ENCODE measurements at places on chromosomes 2 and 18.

- no peak for DNase-seq
Measured at GRCh38 chr2:88350331-88351248, 101.9 kb downstream of the FOXI3 start.

DNA sequence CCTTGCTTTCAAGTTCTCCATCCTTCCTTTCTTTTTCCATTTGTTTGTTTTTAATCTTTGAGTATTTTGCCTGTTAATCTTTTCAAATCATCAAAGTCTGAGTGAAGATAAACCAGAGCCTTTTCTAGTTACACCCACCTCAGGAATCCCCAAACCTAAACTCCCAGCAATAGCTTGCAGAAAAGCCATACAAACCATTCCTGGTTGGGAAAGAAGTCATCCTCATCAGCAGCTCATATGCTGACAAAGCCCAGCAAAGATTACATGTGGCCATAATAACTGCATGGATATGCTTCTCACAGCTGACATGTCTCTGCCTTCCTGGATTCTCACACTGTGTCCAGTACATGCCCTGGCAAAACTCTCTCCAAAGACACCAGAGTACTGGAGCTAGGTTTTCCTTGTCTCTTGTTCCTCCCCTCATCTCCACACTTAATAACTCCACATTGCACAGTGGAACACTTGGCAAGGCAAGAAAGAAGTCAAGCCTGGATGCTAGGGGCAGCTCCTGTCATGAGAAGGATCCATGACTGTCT is 126.4 kb upstream of the TLK1 start:
- DNase-seq = no peak

GRCh38 chr2:1153920-1154319 is 203.3 kb downstream of the SNTG2 start:
- no peak for DNase-seq

DNA sequence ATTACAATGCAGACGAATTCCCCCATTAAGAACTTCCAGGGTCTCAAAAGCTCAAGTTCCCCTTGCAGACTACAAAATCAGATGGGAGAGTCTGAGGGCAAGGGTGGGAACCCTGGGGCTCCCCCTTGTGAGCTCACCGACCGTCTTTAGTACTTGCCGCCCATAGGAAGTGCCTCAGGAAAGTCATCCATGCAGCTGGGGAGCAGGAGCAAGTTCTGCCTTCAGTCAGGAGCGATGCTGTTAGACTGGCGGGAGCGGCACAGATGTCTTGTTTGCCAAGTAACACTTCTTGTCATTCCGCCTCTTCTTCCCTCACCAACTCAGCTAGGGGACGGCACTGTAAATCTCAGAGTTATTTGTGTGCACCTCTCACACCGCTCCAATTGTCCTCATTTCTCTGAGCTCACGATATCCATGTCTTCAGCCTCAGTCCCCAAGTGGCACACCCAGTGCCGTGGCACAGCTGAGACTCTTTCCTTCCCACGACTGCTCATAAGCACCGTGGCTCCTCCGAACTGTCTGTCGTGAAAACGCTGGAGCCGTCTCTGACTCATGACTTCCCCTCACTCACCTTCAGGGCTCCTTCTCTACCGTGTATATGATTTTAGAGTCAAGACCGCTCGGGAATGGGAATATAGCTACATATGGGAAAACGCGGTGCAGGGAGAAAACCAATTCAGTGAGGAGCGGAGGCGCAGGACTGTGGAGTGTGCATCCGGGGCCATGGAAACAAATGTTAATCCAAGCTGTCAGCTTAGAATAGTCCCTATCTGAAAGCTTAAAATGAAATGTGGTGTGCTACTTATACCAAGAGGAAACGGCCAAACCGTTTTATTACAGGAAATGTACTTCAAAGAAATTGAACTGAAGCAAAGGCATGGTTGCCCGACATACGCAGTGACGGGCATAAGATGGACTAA is 34.0 kb downstream of the UXS1 start:
- DNase-seq = no peak

DNA sequence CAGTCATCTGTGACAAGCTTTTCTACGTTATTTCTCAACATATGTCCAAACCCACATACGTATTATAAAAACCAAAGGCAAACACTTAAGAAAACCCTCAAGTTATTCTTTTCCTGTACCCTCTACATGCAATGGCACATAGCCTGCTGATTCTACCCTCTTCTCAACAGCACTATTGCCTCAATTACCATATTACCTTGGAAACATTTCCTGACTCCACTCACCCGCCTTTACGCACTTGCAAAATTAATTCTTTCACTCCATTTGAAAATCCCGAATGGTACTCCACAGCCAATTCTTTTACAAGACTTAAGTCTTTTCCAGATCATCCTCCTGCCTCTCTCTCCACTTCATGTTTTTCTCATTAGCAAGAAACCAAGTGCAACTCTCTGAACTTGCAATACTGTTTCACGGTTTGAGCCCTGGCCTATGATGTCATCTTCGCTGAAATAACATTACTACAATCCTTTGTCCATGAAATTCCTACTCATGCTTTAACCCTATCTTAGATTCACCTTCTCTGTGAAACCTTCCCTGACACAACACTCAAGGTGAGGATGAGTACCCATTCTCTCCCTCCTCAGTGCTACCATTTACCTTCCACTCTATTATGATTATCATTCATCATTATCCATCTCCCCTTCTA is 29.0 kb downstream of the SESTD1 start:
- DNase-seq = no peak

DNA sequence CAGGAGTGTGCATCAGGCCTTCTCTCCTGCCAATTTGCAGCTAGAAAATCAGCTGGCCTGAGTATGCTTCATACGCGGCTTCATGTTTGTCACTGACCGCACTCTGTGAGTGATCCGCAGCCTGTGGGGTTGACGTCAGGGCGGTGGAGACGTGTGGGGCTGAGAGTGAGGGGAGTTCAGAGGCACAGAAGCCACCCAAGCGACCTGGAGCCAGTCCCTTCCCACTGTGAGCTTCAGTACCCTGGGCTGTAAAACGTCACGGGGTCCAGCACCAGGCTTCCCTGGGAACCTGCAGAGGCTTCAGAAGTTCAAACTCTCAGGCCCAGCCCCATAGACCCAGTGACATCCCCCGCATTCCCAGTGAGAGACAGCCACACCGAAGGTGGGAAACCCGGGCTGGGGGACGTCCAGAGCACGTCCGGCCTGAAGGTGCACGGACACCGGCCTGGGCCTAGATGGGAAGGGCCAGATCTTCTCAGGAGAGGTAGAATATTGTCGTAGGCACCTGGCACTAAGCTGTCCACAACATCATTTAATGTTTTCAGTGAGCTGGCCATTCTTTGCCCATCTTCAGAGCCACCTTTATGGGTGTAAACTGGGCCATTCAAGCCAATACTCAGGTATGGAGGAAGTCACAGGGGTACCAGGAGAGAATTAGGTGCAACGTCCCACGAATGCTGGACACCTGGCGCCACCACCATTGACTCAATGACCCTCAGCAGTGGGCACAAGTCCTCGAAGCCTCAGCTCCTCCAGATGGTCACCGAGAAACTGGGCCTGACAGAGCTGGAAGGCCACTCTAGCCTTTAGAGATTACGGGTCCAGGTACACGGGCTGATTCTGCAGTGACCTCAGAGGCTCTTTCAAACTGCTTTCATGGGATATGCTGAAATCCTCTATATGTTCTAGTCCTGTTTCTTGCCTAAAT is 235.6 kb upstream of the MYT1L start:
- no peak for DNase-seq

- no peak for DNase-seq
Measured at GRCh38 chr2:215119847-215120246, 18.6 kb downstream of the ABCA12 start.

DNA sequence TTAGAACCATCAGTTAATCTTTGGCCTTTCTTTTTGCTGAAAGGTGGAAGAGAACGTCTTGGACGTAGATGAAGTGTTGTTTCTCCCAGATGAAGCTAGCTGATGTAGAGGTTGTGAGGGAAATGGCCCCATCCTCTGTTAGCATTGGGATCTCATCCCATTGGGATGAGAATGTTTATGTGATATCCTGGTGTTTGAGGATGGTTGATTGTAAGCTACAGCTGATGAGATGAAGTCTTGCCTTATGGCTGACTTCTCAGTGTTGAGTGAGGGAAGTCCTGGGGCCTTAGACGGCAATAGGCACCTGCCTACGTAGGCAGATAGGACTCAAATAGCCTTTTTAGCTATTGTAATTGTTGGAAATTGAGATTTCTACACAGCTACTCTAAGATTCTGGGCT is 211.3 kb downstream of the MYCN start:
- DNase-seq = no peak

- DNase-seq = no peak
Measured at GRCh38 chr2:165911231-165911630, 42.3 kb downstream of the TTC21B start.

DNA sequence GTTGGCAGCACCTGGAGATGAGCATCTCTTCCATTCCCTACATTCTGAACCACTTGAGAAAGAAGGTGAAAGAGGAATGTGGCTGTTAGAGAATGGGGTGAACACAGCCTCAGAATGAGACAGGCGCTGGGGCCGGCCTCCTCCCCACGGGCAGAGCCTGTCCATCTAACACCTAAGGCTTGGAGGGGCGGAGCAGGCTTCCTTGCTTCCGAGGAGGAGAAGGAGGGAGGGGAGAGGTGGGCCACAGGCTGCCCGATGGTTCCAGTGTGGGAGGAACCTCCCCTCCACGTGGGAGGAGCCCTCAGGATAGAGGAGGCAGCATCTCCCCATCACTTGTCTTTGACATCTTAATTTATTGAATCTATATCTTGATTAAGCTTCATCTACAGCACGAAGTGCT is 68.6 kb downstream of the CIB4 start:
- DNase-seq = no peak

DNA sequence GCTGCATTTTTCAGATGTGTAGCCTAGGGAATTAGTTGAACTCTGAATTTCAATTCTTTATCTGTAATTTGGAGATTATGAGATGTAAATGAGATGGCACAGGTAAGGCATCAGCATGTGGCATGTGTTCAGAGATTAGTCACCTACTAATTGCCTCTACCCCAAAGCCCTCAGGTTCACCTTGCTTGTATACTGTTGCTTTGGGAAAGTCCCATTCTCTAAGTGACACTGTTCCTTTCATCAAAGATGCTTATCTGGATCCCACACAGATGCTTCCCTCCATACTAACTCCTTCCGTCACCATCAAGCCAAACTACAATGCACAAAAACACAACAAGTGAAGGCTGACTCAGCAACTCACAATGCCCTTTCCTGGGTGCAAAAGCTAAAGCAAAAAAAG is 143.7 kb downstream of the LRATD1 start:
- no peak for DNase-seq

GRCh38 chr2:43887176-43887575 is 48.4 kb downstream of the ABCG8 start:
- DNase-seq = no peak

DNA sequence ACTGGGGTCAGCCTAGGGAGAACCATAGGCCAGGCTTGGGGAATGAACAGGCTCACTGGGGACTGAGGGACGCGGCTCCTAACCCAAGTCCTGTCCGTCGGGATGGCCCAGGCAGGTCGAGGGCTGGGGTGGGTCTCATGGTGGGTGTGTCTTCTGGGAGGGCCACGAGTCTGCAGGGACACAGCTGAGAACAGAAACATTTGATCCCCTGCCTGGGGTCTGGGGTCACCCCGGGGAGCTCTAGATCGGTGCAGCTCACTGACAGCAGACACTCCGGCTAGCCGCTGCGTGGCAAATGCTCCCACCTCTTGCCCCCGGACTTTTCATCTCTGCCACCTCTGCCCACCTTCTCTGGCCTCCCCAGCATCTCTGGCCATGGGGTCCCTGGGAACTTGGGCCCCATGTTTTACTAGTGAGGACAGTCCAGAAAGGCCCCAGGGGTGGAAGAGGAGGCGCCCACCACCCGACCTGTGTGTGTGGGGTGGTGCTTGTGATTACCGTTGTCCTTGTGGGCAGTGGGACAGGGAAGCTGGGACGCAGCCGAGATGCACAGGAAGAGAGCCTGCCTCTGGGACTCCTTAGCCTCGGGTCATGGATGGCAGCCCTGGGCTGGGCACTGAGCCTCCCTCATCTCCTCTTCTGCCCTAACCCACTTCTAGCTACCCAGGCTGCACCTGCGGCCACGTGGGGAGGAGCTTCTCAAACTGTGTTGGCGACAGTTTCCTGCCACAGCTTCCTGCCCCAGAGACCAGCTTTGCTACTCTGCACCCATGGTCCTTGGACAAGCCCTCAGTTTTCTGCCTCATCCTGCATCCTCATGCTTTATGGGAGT is 4.9 kb downstream of the ZAP70 start:
- peak; percentile 21 for DNase-seq

DNA sequence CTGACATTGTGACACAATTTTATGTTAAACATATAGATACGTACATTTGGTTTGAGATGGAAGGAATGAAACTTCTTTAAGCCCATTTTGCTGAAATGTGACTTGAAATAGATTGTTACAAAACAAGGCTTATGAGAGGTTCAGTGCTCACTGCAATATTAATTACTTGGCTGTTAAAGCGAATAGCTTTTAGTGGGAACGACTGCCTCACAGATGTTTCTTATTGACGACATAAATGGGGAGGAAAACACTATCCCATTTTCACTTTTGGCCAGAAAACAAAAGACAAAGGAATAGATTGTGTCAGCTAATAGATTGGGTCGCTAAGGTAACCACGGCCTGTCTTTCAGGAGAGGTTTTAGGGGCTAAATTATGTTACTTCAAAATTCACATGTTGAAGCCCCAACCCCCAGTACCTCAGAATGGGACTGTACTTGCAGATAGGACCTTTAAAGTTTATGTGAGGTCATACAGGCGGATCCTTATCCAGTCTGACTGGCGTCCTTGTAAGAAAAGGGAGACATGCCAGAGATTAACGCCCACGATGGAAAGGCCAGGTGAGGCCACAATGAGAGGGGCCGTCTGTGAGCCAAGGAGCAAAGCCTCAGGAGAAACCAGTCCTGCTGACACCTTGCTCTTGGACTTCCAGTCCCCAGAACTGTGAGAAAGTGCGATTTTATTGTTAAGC is 10.8 kb downstream of the INPP1 start:
- no peak for DNase-seq

DNA sequence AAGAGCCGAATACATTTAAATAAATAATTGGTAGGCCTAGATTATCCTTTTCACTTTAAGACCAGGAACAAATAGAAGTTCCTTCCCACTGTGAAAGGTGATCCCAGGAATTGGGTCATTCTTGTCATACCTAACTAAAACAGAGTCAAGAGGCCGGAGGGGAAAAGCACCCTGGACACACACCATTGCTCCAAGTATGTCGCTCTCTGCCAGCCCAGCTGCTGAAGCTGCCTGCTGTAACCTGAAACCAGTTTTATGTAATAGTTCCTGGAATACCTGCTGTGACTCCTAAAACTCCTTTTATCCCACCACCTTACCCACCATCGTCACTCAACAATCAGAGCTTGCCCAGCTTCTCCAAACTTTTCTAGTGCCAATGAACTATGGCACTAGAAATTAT is 217.1 kb downstream of the PTPRM start:
- no peak for DNase-seq

DNA sequence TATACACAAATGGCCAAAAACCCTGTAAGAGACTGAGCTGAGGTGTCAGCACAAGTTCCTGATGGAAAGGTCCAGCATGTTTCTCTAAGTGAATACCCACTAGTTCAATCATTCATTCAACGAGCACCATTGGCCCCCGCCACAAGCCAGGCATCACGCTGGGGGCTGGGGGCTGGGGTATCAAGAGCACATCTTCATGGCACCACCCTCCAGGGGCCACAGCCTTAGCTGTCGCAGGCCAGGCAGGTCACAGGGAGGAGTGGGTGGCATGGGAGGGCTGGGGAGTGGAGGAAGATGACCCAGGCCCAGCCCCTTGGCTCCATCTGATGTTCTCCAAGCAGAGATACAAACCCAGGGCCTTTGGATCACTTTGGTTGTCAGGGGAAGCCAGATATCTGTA is 97.9 kb downstream of the ACKR3 start:
- no peak for DNase-seq

- DNase-seq = no peak
Measured at GRCh38 chr18:54023471-54023870, 201.0 kb downstream of the MBD2 start.

- DNase-seq = no peak
Measured at GRCh38 chr2:217790681-217791392, 212.0 kb downstream of the TNS1 start.

Measured in CMK (cell line).